ENCODE measurements at places on chromosomes 6 and 20. TPM values are rescaled to one million over a fixed set of nuclear protein-coding genes. Genes with fewer than 3 reads are reported as not detected.

CFB gene
- total RNA-seq, result 24.1 TPM

RALGAPB gene
- 32.7 TPM for total RNA-seq

PRR18 gene
- total RNA-seq, result not detected

TMEM151B gene
- total RNA-seq, result under 0.01 TPM

PGC gene
- total RNA-seq, result not detected

GZF1 gene
- 13.2 TPM for total RNA-seq

ANGPT4 gene
- not detected for total RNA-seq

CCHCR1 gene
- total RNA-seq, result 20.2 TPM

MYMX gene
- not detected for total RNA-seq

BCAS1 gene
- total RNA-seq, result under 0.01 TPM

RIMS1 gene
- under 0.01 TPM for total RNA-seq

PACRG gene
- total RNA-seq, result 1.3 TPM

AURKA gene
- 10.4 TPM for total RNA-seq

ANKRD66 gene
- total RNA-seq, result not detected

GINS1 gene
- 9.6 TPM for total RNA-seq

TAGAP gene
- not detected for total RNA-seq

GGTLC1 gene
- total RNA-seq, result not detected

THBD gene
- total RNA-seq, result 27.3 TPM

HLA-DRA gene
- 0.17 TPM for total RNA-seq

SASH1 gene
- 106 TPM for total RNA-seq

TAAR1 gene
- not detected for total RNA-seq

EYS gene
- 0.50 TPM for total RNA-seq

CRISP3 gene
- total RNA-seq, result not detected

DCBLD1 gene
- total RNA-seq, result 27.6 TPM

TMEM74B gene
- total RNA-seq, result not detected

HS3ST5 gene
- total RNA-seq, result not detected

MAP7 gene
- 2.0 TPM for total RNA-seq

STMND1 gene
- not detected for total RNA-seq

SYNDIG1 gene
- 0.17 TPM for total RNA-seq

IRAK1BP1 gene
- total RNA-seq, result 3.8 TPM

TRIM15 gene
- total RNA-seq, result not detected

HDGFL1 gene
- not detected for total RNA-seq

PSMB8 gene
- total RNA-seq, result 54.6 TPM

WFDC12 gene
- total RNA-seq, result not detected

LPA gene
- not detected for total RNA-seq

TP53INP2 gene
- 4.5 TPM for total RNA-seq

C6orf141 gene
- 1.3 TPM for total RNA-seq
